ENCODE measurements at places on chromosomes 5 and 9. TPM values are rescaled to one million over a fixed set of nuclear protein-coding genes. Genes with fewer than 3 reads are reported as not detected.

GRCh38 chr9:83956436-83957247 lies 23.4 kb downstream of the HNRNPK start:
- DNase-seq: peak; percentile 83

DNA sequence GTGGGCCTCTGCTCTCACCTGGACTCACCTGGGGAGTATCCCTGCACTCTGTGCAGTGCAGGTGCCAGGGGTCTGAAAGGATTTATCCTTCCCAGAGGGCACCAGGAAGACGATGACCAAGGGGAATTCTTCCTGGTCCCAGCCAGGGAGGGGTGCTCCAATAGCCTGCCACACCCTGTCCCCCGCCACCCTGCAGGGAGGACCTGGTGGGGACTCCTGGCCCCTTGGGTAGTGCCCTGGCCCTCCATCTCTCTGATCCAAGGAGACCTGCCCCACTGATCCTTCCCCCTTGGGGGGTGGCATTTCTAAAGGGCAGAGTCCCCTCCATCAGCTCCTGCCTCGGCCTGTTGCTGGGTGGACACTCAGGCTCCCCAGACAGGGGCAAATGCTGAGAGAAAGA lies 70.7 kb downstream of the NTNG2 start:
- no peak for DNase-seq

- DNase-seq: peak; percentile 43
Observed at GRCh38 chr5:143557061-143557818, 153.8 kb upstream of the NR3C1 start.

GRCh38 chr5:157745041-157745456 lies 1.5 kb downstream of the LSM11 start:
- no peak for DNase-seq

DNA sequence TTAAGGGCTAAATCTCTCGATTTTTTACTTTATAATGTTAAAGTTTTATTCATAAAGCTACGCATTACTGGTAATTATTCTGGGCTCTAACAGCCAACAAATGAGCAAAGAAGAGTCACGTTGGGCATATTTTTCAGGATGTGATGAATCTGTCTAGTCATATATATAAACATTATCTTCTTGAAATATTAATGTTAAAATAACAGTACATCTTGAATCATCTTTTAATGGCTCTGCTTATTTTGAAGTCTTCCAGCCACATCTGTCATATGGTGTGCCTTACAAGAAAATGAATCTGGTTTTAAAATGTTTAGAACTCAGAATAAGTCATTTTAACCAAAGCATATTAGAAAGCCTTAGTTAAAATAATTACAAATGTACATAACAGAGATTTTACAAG lies 96.9 kb downstream of the CWC27 start:
- no peak for DNase-seq

DNA sequence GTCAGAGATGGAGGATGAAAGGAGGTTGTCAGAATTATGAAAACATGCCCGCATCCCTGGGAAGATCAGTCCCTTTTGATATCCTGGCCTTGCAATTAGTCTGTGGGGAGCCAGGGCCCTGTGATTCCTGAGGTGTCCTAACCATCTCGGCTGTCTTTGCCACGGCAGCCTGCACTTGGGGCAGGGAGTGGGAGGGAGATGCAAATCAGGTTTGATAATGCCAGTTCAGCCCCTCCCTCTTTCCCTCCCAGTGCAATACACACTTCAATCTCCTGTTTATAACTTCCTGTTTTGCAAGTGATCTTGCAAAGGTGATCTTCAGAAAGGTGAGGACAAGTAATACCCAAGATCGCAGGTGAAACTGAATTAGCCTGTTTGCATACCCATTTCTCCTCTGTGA lies 114.0 kb upstream of the ALDH1B1 start:
- no peak for DNase-seq

GRCh38 chr5:30693326-30693725 lies 500.2 kb upstream of the CDH6 start:
- DNase-seq: no peak

DNA sequence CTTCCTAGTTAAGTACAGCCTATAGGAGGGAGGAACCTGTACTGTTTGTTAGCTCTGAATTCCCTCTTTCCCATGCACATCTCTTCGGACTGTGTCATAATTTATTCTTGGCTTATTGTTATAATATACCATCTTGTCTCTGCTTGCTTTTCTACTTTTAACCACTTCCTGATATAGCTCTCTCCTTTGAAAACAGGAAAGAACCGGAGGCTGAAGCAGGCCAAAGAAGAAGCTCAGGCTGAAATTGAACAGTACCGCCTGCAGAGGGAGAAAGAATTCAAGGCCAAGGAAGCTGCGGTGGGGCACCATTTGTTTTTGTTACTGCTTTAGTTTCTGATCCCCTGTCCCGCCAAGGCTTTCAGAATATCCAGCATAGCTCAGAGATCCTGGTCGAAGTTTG lies 4.8 kb downstream of the ATP6V1G1 start:
- peak; percentile 18 for DNase-seq

- DNase-seq: no peak
Observed at GRCh38 chr9:124384846-124385245, 30.4 kb downstream of the PSMB7 start.

- DNase-seq: no peak
Observed at GRCh38 chr5:181037365-181037861, 2.7 kb upstream of the BTNL9 start.

GRCh38 chr5:59260973-59261372 lies 632.6 kb downstream of the PDE4D start:
- no peak for DNase-seq

DNA sequence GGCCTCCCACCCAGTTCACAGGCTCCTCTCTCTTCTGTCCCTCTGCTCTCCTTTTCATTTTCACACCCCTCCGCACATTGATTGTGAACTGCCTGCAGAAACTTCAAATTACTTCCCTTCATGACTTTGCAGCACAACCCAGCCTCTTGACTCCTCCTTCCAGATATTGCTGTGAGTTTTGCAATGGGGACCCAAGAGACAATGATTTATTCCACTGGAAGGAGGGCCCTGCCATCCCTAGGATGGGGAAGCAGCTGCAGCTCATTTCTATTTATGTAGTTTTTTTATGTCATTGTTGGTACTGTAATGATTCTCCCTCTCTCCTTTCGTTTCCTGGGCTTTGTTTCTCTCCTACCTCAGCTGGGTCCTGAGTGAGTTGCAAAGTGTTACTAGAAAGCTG lies 364.9 kb downstream of the ICE1 start:
- no peak for DNase-seq

- no peak for DNase-seq
Observed at GRCh38 chr5:143896966-143897365, 85.0 kb downstream of the HMHB1 start.

GRCh38 chr9:86721226-86721781 lies 226.0 kb downstream of the GAS1 start:
- peak; percentile 16 for DNase-seq

- no peak for DNase-seq
Observed at GRCh38 chr5:52786949-52787599, 642 bp upstream of the ITGA1 start.

DNA sequence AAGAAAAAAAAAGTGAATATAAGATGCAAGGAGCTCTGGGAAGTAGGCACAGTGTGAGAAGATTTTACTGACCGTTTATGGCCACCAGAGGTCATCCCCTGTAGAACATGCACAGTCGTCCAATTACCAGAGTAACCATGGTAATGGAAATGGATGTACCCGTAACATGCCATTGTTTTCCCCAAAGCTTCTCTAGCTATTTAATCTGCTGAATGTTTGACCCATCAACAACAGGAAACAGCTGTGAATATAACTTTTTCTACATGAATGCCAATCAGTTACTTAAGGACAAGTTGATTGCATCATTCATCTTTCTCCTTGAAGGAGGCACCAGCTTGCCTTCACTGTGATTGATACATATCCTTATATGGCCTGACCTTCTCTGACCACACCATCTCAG lies 1967.0 kb upstream of the CDH9 start:
- no peak for DNase-seq

- DNase-seq: no peak
Observed at GRCh38 chr9:11338130-11338529, 725.3 kb upstream of the PTPRD start.

GRCh38 chr5:55993731-55994494 lies 850 bp downstream of the IL6ST start:
- DNase-seq: peak; percentile 89

DNA sequence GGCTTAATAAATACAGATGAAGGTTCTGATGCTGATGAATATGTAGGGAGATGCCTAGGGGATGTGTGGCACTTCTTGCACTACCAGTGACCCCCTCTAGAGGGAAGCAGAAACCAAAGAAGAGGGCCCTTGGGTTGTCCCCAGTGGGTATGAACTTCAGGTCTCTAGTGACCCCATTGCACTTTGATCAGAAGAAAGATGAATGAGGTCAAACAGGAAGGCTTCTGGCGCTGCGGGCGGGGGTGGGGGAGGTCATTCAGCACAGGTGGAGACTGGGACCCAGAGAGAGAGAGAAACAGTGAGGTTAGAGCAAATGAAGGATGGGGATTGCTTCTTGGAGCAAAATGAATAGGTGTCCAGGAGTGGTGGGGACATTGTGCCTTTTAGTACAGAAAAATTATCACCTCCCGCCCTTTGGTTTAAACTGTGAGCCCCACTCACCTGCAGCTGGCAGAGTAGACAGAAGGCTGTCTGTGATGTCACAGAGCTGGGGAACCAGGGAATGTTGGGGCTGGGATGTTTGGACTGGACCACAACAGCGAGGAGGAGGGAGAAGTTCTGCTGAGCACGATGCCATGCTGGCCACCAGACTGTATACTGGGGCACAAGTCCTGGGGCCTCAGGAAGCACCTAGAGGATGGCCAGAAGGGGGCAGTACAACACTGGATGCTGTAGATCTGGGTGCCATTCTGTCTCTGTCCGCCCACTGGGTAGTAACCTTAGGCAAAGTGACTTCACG lies at the start of gene TEX48:
Gene TEX48 (minus strand): TSS at position 599 of the 739 bp plus-strand sequence. CDS start 10,469 bp downstream, outside the sequence.
- peak; percentile 71 for DNase-seq

GRCh38 chr9:71218774-71219173 lies 97.4 kb upstream of the TRPM3 start:
- DNase-seq: no peak

DNA sequence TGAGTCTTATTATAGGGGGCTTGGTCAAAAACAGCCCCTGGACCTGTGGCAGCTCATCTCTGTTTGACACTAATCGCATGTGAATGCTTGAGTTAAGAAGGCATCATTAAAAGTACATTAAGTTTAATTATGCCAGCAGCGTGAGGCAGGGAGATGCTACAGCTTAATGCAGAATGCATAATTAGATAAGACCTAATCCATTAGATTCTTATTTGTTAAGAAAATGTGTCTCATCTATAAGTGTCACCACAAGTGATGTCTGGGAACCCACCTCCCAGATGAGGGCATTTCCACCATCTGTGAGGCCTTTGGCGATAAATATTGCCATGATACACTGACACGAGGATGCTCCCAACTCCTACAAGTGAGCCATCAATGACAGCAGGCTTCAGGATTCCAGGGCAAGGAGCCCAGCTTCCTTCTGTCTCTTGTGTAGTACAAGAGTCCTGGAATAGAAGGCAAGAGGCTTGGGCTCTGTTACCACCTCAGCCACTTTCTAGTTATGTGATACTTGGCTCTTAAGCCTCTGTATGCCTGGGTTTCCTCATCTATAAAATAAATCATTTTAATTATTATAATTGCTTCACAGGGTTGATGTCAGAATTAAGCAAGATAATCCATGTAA lies 202.7 kb downstream of the FAM114A2 start:
- DNase-seq: no peak

GRCh38 chr5:16372493-16372892 lies 93.1 kb downstream of the ZNF622 start:
- DNase-seq: no peak

DNA sequence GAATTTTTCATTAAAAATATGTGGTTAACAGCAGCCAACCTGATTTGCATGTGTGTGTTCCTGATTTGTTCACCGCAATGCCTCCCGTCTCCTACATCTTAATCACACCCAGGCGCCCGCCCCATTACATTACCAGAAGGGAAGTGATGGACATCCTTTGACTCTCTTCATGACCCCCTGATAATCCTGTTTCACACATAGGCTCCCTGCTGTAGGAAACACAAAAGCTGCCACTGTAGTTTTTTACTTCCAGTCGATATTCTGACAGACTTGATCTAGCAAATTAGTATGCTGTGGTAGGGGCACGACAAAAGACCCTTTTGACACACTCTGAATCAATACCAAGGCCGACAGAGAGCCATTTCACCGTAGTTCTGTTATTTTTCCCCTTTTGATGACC lies 287.8 kb upstream of the ISL1 start:
- no peak for DNase-seq

DNA sequence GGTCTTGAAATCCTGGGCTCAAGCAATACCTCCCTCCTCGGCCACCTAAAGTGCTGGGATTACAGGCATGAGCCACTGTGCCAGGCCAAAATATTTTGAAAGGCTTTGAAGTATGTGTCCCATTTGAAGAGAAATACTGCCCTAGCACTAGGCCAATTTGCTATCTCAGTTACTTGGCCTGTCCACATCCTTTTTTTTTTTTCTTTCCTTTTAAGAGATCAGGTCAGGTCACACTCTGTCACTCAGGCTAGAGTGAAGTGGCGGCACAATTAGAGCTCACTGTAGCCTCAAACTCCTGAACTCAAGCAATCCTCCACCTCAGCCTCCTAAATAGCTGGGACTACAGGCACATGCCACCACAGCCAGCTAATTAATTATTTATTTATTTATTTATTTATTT lies 84.2 kb downstream of the NR6A1 start:
- DNase-seq: no peak

ANKRD33B gene
- 1.0 TPM for polyA plus RNA-seq

HACD4 gene
- polyA plus RNA-seq: 4.3 TPM

SPINK4 gene
- not detected for polyA plus RNA-seq

DND1 gene
- polyA plus RNA-seq: 1.9 TPM

SLCO4C1 gene
- polyA plus RNA-seq: 3.8 TPM

LCN15 gene
- 0.16 TPM for polyA plus RNA-seq

EQTN gene
- polyA plus RNA-seq: 0.26 TPM

INSL6 gene
- polyA plus RNA-seq: not detected

ZNF300 gene
- polyA plus RNA-seq: 1.8 TPM

LCN1 gene
- polyA plus RNA-seq: not detected

ENHO gene
- polyA plus RNA-seq: 1.4 TPM

PDE6A gene
- 0.03 TPM for polyA plus RNA-seq

C9orf50 gene
- polyA plus RNA-seq: not detected
